ENCODE measurements at places on chromosomes 1 and 21.

GRCh38 chr1:36464605-36465393, 615 bp upstream of the MRPS15 start:
- no peak for DNase-seq

DNA sequence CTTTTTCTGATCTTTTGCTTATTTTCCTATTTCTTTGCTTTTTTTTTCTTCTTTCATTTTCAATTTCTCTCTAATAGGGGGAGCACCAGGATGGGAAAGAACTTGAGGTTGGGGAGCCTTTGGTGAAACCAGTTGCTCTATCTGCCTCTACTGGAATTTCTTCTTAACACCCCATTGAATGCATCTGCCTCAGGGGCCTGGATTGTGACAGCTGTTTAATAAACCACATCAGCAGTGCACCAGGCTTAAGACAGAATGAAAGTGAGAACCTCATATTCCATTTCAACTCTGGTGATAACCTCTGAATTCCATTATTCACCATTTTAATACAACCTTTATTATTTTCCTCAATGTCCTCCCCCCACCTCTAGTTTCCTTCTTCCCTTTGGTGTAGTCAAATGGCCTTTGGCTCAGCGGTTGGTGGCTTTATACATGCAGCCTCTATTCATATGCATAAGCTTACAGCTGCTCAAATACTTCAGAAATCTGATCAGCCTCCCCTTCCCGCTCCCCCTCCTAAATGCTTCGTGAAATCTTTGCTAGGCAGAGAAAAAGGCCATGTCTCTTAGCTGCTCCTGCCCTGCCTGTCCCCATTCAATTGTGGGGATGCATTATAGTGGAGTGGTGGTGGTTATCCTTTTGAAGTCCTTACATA, 537.3 kb upstream of the PLXNA2 start:
- no peak for DNase-seq

DNA sequence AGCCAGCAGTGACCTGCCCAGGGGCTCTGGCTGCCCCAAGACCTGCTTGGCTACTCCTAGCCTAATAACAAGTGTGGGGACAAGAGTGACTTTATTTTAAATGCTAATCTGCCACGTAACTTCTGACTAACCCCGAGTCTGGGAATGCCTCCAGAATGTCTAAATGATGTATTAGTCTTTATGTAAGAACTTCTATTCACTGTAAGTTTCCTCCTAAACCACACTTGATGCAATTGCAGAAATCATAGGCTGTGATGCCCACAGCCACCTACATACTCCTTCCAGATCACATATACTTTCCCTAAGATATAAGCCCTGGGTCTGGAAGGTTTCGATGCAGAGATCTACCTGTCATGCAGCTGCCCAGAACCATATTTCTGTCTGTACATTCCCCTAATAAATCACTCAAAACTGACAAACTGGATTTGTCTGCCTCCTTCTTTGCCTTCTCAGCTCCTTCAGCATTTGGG, 5.9 kb upstream of the VPS45 start:
- no peak for DNase-seq

DNA sequence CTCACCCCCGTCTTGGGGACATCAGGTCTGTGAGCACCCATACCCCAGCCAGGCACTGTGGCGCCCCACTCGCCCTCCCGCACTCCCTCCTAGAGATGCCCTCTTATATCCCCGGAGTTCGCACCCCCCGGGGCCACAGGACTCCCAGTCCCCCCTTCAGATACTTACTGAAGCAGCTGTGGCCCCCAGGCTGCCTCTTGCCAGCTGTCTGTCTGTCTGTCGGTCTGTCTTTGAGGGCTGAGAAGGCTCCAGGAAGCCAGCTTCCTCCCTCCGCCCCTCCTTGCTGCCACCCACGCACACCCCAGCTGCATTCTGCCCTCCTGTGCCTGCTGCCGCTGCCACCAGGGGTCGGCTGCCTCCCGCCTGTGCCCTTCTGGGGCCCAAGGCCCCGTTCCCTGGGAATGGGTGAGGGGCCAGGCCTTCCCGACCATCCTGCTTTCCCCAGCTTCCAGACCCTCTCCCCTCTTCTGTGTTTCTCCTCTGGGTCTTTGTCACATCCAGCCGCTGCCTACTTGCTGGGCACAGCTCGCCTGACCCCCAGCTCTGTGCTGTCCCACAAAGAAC, at the start of gene PTPN7:
Gene PTPN7 (minus strand): TSS at position 226 of the 564 bp plus-strand sequence. CDS start 1,200 bp downstream, outside the sequence.
- DNase-seq = no peak

- DNase-seq = no peak
Measured at GRCh38 chr1:180232521-180233043, 2.5 kb downstream of the LHX4 start.

GRCh38 chr1:7104339-7104738, 319.1 kb downstream of the CAMTA1 start:
- DNase-seq = no peak

- DNase-seq = no peak
Measured at GRCh38 chr1:111176678-111177077, 23.8 kb downstream of the DENND2D start.

DNA sequence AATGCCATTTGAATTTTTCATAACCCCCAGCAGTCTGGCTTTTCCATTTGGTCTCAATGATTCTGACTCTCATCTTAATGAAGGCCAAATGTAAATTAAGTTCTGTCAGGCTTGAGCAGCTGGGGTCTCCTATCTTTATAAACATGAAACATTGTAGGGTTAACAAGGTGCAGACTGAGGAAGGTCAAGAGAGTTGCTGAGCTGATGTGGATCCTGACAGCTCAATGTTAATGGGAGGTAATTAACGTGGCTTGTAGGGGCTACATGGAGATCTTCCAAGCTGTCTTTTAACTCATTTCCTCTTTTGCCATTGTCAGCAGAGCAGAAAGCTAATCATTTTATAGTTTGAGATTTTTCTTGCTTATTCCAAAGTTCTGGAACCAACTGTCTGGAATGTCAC, 55.2 kb downstream of the FGGY start:
- no peak for DNase-seq
